CD4-positive, alpha-beta T cell treated with Interleukin-12 subunit alpha and Interleukin-12 subunit beta, for 1 hour (primary cell): ENCODE measurements at places on chromosomes 16 and 17.

DNA sequence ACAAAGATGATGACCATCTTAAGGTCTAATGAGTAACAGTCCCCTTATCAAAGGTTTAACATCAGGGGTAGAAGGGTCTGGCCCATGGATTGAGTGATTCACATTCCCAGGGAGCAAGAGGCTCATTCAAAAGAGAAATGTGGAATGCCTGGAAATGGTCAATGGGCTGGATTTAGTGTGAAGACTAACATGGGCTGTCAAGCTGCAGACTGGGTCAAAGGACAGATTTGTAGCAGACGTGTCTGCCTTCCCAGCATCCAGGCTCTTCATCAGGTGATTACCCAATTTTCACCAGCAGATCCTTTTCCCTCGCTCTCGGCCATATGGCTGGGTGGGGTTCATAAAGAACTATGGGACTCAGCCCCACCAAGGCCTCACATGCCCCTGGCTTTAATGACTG, 26.8 kb downstream of the DCUN1D3 start:
- no peak for DNase-seq

GRCh38 chr16:86495756-86496261, 14.5 kb upstream of the FOXF1 start:
- no peak for DNase-seq

DNA sequence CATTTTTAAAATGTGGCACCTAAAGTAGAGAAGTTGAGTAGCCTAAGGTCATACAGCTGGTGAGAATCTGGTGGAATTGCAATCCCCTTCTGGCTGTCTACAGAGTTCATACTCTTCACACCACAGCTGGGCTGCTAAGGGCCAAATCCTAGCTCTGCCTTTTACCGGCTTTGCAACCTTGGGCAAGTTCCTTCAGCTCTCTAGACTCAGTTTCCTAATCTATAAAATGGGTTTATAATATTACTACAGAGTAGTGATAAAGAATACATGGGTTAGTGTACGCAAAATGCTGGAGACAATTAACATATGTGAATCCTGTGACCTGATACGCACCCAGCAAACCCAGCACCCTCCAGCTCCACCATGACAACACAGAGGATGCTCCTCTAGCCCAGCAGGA, 298.2 kb upstream of the MAF start:
- DNase-seq = no peak

DNA sequence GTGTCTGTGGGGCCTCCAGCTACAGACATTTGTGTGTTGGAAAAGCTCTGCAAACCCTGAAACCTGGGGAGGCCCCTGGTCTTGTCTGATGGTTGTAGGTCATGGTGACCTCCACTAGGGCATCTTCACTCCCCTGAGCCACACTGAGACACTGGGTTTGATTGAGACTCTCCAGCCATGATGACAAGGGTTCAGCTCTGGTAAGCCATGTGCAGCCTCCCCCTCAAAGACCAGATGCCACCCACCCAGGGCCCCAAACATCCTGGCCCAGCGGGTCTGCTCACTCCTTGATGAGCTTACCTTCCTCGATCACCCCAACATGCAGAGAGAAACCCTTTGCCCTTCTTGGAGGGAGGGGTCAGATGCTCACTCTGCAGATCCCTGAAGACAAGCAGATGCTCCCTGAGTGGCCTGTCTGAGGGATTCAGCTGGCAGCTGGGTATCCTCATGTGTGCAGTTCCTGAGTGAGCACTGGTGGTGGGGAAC, 101.6 kb downstream of the METRNL start:
- DNase-seq = no peak

DNA sequence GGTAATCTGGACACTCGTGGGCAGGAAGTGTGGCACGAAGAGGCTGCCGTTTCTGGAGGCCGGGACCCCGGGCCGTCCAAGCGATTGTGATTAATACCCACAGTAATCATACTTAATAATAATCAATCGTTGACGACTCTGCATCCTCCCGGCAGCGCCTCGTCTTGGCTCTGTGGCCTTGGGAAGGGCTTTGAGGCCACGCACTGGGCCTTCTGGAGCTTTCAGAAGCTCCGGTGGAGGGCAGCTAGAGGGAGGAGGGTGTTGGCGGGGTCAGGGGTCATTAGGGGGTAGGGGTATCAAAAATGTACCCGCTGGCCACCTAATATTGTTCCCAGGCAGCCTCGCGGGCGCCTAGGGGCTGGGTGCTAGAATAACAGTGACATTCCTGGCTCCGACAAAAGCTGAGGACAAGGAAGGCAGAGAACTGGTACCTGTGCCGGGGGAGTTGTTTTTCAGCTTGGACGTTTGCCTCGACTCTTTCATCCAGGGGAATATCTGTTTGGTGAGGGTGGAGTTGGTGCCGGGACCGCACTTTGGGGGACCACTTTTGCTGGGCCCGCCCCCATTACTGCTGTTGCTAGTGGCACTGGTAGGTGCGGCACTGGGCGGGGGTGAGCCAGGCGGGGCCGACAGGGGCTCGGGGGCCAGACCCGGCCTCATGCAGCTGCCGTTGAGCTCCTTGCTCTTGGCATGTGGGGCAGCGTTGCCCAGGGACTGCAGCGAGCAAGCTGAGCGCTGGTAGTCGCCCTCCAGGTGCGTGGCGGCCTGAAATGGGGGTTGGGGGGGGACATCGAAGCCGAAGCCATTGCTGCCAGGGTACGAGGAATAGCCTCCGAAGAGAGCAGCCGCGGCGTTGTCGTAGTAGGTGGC, 6.9 kb upstream of the HOXB2 start:
- DNase-seq = no peak
